ENCODE measurements at places on chromosomes 5 and 9. TPM values are rescaled to one million over a fixed set of nuclear protein-coding genes. Genes with fewer than 3 reads are reported as not detected.

DNA sequence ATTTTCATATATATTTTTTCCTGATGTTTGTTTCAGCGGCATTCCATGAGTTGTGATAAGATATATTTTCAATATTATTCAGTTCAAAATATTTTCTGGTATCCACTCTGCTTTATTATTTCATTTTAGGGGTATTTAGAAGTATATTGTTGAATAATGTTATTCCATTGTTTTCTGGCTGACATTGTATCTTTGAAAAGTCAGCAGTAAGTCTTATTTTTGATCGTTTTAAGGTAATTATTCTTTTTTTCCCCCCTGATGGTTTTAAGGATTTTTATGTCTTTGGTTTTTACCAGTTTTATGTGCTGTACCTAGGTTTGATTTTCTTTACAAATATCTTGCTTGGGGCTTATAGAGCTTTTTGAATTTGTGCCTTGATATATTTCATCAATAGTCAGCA, 6.6 kb upstream of the GLRA1 start:
- DNase-seq = no peak

The CD74 gene
- total RNA-seq = 0.17 TPM

- no peak for DNase-seq
These were observed 146.9 kb upstream of the SLC1A3 start for GRCh38 chr5:36459176-36460135.

- no peak for DNase-seq
These were observed 16.3 kb downstream of the RAB3C start for GRCh38 chr5:58599217-58599616.

- no peak for DNase-seq
These were observed 387.1 kb upstream of the PAPPA start for GRCh38 chr9:115766370-115766955.

DNA sequence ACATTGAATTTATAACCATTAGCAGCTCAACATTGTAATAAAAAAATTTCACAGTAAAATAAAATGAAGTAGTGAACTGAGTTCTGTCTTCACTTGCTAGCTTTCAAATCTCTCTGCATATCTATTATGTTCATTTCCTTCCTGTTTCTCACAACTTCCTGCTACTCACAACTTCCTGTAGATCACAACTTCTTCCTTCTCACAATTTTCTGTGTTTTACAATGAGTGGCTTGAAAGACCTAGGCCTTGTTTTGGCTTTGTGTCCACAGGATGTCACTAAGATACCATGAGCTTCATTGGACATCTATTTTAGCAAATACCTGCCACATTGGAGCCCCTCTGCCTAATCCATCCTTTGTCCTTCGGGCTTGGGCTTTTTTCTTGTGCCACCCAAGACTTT, 480.3 kb upstream of the ADAMTS16 start:
- no peak for DNase-seq

GRCh38 chr5:90709323-90710155, 150.9 kb downstream of the ADGRV1 start:
- DNase-seq = peak; percentile 43

DNA sequence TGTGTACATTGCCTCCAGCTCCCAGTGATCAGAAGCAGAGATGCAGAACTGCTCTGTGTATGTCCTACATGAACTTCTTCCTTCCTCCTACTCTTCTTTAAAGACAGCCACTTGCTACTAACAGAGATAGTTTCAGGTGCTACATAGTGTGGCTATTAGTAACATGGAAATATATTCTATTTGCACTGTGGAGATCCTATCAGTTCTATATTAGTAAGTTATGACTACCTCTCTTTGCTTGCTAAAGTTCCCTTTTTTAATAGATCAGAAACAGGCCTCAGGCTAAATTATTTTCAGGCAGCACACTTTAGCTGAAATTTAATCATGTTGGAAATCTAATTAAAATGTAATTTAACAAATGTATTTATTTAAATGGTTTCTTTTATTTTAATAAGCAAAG, 64.4 kb upstream of the TNFSF8 start:
- DNase-seq = no peak

DNA sequence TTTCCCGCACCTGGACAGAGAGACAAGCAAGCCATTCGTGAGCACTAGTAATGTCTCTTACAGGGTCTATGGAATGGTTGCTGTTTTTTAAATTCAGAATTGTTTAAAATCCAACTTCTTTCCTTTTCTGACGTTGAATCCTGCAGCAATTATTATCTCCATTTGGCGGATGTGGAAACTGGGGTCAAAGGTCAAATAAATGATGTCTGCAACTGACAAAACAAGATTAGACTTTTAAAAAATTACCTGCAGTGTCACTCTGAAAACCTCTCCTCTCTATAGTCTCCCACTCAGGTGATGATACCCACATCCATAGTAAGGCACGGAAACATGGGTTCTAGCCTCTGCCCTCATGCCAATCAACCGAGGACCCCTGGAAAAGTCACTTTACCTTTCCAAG, 142.7 kb upstream of the SMIM23 start:
- DNase-seq = no peak
